ENCODE measurements at places on chromosomes 5 and 9.

- no peak for DNase-seq
Observed at GRCh38 chr5:8695902-8696845, 827.2 kb downstream of the MTRR start.

DNA sequence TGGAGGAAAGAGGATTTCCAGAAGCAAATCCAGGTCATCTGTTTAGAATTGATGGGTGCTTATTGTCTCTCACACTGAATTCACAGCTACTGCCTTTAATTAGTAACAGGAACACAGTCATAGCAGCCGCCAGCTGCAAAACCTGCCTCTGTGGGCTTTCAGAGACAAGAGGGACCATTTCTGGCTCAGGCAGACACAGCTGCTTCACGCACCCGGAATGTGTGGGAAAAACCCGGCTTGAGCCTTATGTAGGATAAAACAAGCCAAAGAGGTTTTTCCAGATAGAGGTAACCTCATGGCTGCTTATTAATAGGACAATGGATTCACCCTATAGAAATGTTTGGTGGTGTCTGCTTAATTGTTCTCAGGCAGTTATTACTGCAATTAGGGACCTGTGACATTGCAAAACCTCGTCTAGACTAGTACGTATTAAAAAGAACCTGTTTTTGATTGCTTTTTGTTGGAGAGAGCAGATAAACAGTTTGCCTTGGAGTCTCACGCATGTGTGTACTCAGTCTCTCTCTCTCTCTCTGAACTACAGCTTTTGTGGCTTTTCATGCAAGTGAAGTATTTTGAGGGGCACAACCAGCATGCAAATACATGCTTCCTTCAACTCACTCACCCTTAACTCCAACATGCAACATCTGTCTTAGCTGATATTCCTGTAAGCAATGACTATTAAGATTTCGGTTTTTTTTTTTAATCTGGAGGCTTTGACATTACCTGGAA lies 302.7 kb downstream of the PLK2 start:
- no peak for DNase-seq

GRCh38 chr5:159133041-159133741 lies 33.5 kb upstream of the EBF1 start:
- no peak for DNase-seq

DNA sequence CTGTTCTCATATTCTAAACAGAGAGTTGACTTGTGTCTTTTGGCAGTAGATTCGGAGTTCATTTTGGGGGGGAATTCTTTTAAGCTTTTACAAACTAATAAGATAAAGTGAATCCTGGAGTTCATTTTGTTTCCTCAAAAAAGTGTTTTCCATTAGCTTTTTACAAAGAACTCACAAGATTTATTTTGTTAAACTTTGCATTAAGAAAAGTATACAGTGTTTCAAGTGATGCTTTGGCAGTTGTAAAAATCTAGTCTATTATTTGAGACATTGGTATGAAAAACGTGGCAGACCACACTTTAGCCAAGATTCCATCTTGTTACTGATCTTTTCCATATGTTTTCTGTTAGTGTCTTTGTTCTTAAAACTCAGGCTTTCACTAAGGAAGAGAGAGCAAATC lies 1.2 kb upstream of the OMD start:
- no peak for DNase-seq

GRCh38 chr5:84715091-84715490 lies 330.4 kb upstream of the EDIL3 start:
- no peak for DNase-seq

GRCh38 chr9:14302405-14302804 lies 11.5 kb downstream of the NFIB start:
- DNase-seq, result no peak

DNA sequence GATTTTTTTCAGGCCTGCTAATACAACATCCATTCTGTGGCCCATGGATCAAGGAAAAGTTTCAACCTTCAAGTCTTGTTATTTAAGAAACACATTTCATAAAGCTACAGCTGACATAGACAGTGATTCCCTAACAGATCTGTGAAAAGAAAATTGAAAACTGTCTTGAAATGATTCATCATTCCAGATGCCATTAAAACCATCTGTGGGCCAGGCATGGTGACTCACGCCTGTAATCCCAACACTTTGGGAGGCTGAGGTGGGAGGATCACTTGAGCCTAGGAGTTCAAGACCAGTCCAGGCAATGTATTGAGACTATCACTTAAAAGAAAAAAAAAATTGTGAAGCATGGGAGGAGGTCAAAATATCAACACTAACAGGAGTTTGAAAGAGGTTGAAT lies 6.0 kb downstream of the RAPGEF6 start:
- DNase-seq, result no peak

DNA sequence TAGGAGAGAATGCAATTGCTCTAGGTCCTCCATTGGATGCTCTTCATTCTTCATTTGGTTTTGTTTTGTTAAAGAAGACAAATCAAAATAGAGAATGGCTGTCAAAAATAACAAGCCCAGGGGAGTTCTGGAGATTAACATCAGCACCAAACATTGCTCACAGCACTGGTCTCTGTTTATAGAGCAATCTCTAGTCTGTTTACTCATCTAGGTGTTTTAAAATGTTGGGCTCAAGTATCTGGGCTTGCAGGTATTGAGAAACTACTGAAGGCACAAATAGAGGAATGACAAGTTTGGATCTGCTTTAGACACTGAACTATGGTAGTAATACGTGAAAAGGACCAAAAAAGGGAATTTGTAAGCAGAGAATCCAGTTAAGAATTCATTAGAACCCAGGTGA lies 77.0 kb upstream of the TMC1 start:
- no peak for DNase-seq

DNA sequence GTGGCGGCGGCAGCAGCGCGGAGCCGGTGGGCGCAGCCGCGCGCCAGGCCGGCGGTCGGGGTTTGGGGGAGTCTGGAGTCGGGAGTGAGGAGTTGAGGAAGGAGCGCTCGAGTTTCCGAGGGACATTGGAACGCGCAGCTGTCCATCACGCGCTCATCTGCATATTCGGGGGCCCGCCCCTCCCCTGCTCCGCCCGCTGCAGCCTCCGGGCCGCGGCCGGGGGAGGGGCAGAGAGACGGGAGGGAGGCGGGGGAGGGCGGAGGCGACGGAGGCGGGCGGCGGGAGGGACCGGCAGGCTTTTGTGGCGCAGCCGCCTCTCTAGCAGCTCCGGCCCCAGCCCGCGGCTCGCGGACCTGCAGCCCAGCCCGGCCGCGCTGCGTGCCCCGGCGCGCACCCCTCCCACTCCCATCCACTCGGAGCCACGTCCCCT lies at the start of gene IRX2:
Gene IRX2 (minus strand): TSS at position 86 of the 430 bp plus-strand sequence. CDS start 264 bp downstream, outside the sequence.
- DNase-seq, result no peak

DNA sequence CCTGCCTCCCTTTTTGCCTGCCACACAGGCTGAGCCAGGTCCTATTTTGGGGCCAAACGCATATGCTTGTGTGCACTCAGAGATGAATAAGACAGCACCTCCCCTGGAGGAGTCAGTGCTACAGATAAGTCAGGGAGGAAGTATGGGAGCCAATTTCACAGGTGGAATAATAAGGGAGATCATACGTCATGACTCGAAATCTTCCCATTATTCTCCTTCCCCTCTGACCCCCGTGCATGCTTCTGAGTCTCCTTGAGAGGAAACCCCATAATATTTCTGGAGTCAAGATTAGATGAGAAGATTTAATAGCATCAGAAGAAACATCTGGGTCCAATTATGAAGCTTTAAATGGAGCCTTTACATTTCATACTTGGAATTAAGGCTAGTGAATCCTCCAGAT lies 15.1 kb upstream of the ZCCHC7 start:
- DNase-seq, result no peak

DNA sequence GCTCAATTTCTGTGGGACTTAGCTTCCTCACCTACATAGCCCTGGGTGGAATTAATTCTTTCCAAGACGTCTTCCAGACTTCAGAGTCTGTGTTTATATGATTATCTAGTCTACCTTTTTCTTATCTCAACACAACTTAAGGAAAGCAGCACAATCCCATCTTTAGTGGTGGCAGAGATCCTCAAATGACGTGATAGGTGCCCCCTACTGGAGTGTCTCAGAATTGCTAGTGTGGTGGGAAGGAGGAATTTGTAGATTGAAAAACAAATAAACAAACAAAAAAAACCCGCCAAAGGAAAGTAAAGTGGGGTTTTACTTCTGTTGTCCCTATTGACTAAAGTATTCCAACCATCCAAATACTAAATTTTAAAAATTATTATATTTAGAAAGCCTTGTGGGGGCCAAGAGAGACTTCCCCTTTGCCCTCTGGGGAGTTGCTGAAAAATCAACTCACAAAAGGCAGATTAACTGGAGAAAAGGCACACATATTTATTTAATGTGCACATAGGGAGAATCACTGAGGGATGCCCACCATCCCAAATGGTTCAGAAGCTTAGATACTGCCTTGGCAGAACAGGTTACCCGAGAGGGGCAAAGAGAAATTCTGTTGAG lies 283.3 kb downstream of the TMEM167A start:
- DNase-seq, result no peak

DNA sequence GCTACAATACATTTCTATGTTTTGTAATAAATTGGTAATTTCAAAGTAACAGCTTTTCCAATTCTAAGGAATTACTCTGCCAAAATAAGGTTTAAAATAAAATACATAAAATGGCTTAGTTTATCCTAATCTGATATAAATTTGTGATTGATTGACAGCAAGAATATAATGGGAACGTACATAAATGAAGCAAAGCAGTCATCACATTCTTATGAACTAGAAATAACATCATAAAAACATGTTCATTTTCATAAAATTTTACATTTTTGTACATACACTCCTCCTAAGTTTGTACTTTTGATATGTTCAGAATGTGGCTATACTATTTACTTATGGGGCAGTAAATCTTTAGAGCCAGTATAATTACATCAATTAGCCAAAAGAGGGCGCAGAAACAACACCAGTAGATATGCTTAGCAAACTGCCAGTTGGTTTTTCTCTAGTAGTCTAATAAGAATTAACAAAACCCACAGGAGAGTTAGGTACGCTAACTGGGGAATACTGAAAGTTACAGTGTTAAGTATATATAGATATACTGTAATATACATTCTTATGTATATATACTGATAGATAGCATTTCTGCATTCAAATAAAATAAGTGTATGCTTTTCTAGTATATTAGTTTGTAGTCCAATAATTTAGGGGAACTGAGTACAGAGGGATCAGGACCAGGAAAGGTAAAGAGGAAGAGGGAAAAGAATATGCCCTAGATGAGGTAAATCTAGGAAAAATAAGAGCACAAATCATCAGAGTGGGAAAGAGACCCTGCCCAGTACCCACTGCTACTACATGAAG lies 76.8 kb downstream of the ZDHHC21 start:
- no peak for DNase-seq

GRCh38 chr5:53262348-53262970 lies 152.9 kb upstream of the MOCS2 start:
- DNase-seq, result no peak

GRCh38 chr5:122999947-123000563 lies 36.5 kb downstream of the PPIC start:
- peak; percentile 2 for DNase-seq

GRCh38 chr5:43854697-43855292 lies 251.8 kb downstream of the NNT start:
- DNase-seq, result no peak

DNA sequence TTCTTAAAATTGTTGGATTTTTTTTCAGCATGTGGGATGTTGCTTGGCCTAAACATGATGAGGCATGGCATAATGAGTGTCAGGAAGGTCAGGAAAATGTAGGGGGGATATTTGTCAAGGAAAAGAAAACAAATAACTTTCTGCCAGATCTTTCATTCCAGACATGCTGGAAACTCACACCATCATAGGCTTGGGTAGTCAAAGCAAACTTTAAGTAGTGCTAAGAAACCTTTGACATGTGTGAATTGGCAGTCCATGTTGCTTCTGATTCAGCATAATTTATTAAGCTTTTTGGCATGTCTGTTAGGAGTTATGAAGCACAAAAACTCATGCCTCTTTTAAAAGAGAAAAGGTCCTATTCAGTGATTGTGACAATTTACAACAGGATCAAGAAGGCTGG lies 61.3 kb upstream of the MTAP start:
- no peak for DNase-seq

- DNase-seq, result no peak
Observed at GRCh38 chr5:169369130-169369529, 68.2 kb upstream of the SLIT3 start.

GRCh38 chr5:44974813-44975212 lies 166.1 kb downstream of the MRPS30 start:
- no peak for DNase-seq

DNA sequence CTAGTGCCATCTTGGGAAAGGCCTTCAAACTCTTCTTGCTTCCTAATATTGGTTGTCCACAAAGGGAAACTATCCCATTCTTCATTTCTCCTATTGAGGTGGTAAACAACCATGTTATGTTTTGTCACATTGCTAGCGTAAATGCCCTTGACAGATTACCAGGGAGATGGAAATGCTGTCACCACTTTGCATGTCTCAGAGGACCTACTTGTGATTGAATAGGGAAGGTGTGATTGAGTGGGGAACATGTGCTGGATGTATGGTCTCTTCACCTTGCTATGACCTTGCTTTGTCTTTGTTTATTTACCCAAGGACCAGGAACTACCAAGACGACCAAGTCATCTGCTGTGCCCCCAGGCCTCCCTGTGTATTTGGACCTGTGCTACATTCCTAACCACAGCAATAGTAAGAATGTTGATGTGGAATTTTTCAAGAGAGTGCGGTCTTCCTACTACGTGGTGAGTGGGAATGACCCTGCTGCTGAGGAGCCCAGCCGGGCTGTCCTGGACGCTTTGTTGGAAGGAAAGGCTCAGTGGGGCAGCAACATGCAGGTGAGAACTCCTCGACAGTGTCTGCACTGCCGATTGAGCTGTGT lies 96.1 kb downstream of the MAP1B start:
- DNase-seq, result no peak

DNA sequence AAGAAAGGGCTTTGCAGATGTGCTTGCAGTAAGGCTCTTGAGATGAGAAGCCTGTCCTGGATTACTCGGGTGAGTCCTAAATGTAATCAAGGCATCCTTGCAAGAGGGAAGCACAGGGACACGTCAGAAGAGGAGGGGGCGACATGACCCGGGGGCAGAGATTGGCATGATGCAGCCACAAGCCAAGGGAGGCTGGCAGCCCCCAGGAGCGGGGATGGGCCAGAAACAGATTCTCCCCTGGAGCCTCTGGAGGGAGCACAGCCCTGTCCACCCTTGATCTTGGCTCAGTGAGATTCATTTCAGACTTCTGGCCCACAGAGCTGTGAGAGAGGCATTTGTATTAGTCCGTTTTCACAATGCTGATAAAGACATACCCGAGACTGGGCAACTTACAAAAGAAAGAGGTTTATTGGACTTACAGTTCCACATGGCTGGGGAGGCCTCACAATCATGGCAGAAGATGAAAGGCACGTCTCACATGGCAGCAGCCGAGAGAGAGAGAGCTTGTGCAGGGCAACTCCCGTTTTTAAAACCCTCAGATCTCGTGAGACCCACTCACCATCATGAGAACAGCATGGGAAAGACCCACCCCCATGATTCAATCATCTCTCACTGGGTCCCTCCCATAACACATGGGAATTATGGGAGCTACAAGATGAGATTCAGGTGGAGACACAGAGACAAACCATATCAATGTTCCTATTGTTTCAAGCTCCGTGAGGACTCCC lies 76.1 kb downstream of the ADAMTS2 start:
- DNase-seq, result no peak

- DNase-seq, result no peak
Observed at GRCh38 chr5:18771097-18771610, 1136.9 kb downstream of the TAF11L14 start.

- DNase-seq, result no peak
Observed at GRCh38 chr5:174725261-174725990, 1.0 kb downstream of the MSX2 start.

GRCh38 chr5:158349987-158350386 lies 491.0 kb upstream of the CLINT1 start:
- DNase-seq, result no peak
